ENCODE measurements at places on chromosomes 7 and 10. TPM values are rescaled to one million over a fixed set of nuclear protein-coding genes. Genes with fewer than 3 reads are reported as not detected.

ZNF746 gene
- 34.8 TPM for total RNA-seq

ANKRD30A gene
- total RNA-seq, result not detected

GDF2 gene
- not detected for total RNA-seq

DNAH11 gene
- 1.4 TPM for total RNA-seq

NEURL1 gene
- 3.6 TPM for total RNA-seq

SFTPA1 gene
- not detected for total RNA-seq

SPACDR gene
- total RNA-seq, result 1.5 TPM

Measured in spleen (tissue), 13 donors.